ENCODE measurements at places on chromosomes 2 and 18.
A peak's percentile ranks its signal among the peaks of the same experiment; 100 is the strongest.

DNA sequence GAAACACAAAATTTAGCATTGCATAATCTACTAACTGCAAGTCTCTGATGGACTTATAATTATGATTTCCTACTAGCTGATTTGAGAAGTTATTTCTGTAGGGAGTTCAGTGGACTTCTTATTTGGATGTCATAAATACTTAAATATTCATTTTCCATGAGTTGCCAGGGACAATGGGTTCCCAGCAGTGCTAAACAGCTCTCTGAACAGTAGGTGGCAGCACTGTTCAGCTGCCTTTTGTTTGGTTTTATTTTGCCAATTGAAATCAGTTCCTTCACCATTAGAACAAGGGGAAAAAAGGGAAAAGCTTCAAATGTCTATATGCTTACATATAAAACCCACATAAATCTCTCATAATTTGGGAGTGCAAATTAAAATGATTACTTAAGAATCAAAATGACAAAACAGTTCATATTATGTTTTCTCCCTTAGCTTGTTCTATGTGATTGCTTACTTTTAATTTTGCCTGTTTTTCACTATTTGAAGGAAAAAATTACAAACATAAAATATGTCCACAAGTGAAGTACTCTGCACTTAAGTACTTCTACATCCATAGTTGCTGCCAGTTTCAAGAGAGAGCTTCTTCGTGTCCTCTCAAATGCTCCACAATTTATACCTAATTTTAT lies 898.9 kb downstream of the CPS1 start:
- peak; percentile 32 for DNase-seq

GRCh38 chr2:152055366-152056108 lies 43.3 kb downstream of the CACNB4 start:
- DNase-seq = no peak

- no peak for DNase-seq
Measured at GRCh38 chr2:82498777-82499443, 1960.2 kb downstream of the SUCLG1 start.

DNA sequence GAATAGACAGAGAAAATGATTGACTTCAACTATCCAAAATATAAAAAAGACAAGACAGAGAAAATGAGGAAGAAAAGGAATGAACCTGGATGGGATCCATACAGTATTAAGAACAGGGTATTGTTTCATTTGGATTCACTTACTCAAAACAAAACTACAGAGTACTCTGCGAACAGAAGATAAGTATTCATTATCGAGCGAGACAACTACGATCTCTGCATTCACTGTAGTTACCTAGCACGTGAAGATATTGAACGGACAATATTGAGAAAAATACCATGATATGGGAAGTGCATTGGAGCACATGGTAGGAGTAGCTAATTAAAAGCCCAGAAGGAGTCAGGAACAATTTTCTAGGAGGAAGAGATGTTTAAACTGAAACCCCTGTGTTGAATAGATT lies 1.0 kb upstream of the ORC2 start:
- DNase-seq = no peak

DNA sequence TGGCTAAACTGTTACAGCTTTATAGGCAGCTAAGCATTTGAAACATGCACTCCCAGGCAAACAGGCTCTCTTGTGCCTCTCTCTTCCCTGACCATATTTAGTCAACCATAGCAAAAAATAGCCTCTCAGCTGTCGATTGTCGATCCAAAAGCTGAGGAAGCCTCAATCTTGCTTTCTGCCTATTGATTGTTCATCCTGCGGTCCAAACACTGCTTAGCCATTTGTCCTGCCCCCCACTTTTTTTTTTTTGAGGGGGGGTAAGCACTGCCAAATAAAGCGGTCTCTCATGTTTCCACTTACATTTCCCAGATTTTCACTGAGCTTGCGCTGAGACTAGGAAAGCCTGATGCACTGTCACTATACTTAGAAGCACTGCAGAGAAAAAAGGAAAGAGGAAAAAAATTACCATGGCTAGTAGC lies 90.8 kb downstream of the MIB1 start:
- DNase-seq = no peak

DNA sequence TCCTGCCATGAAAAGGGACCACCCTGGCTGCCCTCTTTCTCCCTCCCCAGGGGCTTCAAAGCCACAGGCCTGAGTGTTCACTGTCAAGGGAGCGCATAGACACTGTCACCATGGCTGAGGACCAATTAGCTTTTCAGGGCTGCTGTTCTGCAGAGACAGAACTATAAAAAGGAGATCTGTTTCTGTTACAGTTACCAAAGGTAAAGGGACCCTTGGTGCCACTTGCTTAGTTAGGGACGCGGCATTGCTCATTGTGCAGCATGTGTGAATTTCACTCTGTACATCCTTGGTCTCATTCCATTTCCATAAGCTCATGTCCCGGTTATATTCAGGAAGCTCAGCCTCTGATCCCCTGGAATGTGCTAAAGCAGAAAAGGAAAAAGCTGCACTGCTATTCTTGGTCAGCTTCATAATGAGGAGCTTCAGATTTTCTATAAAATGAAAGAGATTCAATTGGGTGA lies 55.5 kb upstream of the RNF152 start:
- no peak for DNase-seq

- no peak for DNase-seq
Measured at GRCh38 chr18:40687399-40687798, 1267.6 kb upstream of the PIK3C3 start.

DNA sequence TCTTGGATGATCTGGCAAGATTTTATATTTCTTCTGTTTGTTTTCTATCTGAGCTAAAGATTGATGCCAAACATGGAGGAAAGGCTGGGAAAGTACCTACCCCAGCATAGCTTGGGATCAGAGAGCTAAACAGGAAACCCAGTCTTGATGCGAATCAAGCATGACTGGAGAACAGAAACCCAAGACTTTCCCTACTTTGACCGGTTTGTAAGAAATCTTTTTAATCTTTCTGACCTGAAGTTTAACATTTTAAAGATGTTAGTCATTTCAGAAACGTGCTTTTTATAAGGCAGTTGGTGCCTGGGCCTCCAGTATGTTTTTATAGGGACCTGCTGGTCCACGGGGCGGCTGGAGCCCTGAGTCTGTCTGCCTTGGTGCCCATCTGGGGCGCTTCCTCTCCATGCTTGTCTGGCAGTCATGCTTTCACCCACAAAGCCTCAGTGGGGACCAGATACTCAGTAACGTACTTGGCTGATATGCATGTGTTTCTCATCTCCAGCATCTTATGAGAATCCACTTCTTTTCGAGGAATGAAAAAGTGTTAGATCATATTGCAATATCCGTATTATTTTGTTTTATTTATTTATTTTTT lies 266.5 kb downstream of the PTGR3 start:
- peak; percentile 19 for DNase-seq

- no peak for DNase-seq
Measured at GRCh38 chr18:57230861-57231585, 84.1 kb downstream of the BOD1L2 start.

DNA sequence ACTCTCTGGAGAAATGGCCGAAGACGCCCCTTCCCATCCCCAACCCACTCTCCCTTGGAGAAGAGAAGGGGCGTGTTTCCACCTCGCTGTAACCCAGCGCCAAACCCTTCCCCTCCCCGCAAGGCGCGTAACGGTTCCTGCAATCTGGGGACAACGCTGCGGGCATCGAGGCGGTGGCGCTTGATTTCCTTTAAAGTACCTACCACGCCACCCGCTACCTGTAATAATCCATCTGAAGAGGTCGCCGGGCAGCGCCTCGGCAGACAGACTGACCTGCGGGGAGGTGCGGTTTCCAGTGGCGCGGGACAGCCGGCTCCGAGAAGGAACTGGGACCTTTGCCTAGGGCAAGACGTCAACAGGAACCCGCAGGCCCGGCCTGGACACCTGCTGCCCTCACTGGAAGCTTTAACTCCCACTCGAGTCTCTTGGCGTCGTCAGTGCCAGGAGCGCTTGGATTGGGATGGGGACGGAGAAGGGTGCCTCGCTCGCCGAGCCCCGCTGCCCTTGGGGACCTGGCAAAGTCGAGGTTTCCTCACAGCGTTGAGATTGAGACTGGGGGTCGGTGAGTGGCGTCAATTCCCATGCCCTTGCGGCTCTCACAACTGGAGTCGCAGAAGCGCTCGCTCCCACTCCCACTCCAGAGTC lies at the start of gene CYP1B1:
Gene CYP1B1, minus strand, starts transcription at position 645 of the 645 bp plus-strand sequence. CDS start 763 bp downstream, outside the sequence.
- DNase-seq = peak; percentile 49

- DNase-seq = peak; percentile 91
Measured at GRCh38 chr2:95345563-95346230, 48.5 kb downstream of the KCNIP3 start.

- peak; percentile 34 for DNase-seq
Measured at GRCh38 chr18:50099725-50100407, 95.1 kb downstream of the MYO5B start.

GRCh38 chr2:42978175-42978886 lies 185.9 kb upstream of the HAAO start:
- DNase-seq = no peak

- no peak for DNase-seq
Measured at GRCh38 chr2:119694845-119695521, 16.0 kb downstream of the TMEM177 start.

All from GM20000 (cell line).